ENCODE measurements at places on chromosomes 5 and 9.

DNA sequence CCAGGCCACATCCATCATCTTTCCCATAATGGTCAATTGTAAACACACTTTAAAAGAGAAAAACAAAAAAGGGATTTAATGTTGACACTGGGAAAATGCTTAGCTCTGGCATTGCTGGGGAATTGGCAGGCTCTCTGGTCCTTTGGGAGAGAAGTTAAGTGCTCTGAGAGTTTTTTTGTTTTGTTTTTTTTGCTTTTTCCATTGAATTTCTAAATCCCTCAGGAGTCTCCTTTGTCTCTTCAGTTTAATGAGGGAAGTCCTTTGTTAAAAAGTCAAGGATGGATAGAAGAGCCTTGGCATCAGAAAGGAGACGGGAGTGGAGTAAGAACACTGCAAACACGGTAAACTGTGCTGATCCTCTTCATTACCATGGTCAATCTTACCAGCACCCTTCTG is 7.1 kb upstream of the HAND1 start:
- DNase-seq, result no peak

- DNase-seq, result no peak
These were observed 104.2 kb upstream of the PANK3 start for GRCh38 chr5:168683247-168683926.

- peak; percentile 71 for DNase-seq
These were observed 74.8 kb downstream of the ICE1 start for GRCh38 chr5:5497152-5497788.

GRCh38 chr9:86912210-86912609 is 35.1 kb downstream of the GAS1 start:
- no peak for DNase-seq

GRCh38 chr9:106862821-106863720 is at the start of gene ZNF462:
ZNF462 (plus strand) TSS chr9:106863166; CDS start chr9:106923384, 60,218 bp downstream.
- peak; percentile 78 for DNase-seq

DNA sequence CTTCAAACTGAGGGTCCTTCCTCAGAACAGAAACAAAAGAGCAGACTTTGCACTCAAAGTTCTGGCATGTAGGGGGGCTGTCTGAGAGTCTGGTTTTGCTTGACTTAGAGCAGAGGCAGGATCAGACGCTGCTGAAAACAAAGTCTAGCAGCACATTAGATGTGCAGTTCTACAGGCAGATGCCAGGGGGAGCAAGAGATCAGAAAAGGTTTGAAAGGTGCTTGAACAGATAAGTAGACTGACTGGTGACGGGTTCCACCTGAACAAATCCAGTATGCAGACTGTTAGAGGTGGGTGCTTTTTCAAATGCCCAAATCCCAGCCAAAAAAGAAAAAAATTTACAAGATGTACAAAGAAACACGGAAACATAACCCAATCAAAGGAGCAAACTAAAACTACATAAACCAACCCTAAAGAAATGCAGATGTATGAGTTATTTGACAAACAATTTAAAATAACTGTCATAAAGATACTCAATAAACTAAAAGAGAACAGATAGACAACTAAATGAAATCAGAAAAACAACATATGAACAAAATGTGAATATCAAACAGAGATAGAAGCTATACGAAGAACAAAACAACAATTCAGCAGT is 194.7 kb upstream of the FREM1 start:
- DNase-seq, result peak; percentile 56

GRCh38 chr9:76580820-76581219 is 121.8 kb downstream of the GCNT1 start:
- no peak for DNase-seq

DNA sequence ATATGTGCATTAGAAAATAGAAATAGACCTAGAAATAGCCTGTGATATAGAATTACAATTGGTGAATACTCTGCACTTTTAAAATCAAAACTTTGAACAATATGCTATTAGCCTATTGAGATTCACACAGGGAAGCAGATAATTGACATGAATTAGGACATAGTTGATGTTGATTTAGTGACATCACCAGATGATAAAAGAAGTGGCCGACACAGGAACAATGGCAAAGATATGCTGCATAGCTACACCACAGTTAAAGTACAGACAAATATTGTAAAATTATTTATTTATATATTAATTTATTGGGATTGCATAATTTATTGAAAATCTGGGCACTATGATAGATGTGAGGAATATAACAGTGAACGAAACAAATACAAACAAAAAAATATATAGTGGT is 261.5 kb upstream of the CCNH start:
- no peak for DNase-seq

GRCh38 chr5:180645274-180646204 is 3.9 kb downstream of the FLT4 start:
- DNase-seq, result no peak
